ENCODE measurements at places on chromosomes 11 and 22.

DNA sequence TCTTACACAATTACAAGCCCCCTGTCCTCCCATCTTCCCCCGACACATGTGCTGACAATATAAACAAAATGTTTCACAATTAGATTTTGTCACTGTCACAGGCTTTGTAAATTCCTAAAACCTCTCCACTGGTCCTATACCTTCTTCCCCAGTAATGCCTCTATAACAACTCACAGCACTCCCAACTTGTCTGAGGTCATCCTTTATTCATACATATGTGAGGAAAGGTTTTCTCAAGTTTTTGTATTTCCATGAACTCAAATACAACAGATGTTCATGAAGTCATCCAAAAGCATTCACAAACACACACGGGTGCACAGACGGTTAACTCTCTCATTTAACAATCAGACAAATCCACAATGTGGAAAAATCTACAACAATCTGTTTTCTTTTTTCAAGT, 1.9 kb downstream of the OR52H1 start:
- DNase-seq, result no peak

- no peak for DNase-seq
Measured at GRCh38 chr11:89437317-89437716, 53.9 kb downstream of the NOX4 start.

- DNase-seq, result no peak
Measured at GRCh38 chr11:95111923-95112540, 22.4 kb downstream of the ENDOD1 start.

DNA sequence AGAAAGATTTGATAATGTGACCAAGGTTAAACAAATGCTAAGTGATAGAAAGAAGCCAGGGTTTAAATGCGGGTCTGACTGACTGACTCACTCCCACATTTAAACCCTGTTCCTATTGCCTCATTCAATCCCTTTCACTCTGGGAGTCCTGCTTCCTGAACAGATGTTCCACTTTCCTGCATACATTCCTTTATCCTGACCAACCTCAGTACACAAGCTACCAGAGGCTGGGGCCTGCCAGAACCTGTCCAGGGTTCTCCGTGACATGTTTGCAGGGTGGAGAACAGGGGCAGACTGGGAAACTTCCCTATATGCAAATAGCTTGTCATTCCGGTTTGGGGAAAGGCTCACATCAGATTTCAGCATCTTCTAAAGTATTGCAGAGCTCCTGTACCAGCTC, 3.0 kb upstream of the ANKK1 start:
- no peak for DNase-seq

- DNase-seq, result no peak
Measured at GRCh38 chr11:76026281-76026680, 180.0 kb downstream of the WNT11 start.

Measured in activated CD4-positive, CD25-positive, alpha-beta regulatory T cell (primary cell).